Uterus (tissue), 4 donors: ENCODE measurements at places on chromosomes 2 and 18. TPM values are rescaled to one million over a fixed set of nuclear protein-coding genes. Genes with fewer than 3 reads are reported as not detected.
A peak's percentile ranks its signal among the peaks of the same experiment; 100 is the strongest.

The NEU4 gene
- total RNA-seq: not detected

The ERMN gene
- total RNA-seq: not detected

DNA sequence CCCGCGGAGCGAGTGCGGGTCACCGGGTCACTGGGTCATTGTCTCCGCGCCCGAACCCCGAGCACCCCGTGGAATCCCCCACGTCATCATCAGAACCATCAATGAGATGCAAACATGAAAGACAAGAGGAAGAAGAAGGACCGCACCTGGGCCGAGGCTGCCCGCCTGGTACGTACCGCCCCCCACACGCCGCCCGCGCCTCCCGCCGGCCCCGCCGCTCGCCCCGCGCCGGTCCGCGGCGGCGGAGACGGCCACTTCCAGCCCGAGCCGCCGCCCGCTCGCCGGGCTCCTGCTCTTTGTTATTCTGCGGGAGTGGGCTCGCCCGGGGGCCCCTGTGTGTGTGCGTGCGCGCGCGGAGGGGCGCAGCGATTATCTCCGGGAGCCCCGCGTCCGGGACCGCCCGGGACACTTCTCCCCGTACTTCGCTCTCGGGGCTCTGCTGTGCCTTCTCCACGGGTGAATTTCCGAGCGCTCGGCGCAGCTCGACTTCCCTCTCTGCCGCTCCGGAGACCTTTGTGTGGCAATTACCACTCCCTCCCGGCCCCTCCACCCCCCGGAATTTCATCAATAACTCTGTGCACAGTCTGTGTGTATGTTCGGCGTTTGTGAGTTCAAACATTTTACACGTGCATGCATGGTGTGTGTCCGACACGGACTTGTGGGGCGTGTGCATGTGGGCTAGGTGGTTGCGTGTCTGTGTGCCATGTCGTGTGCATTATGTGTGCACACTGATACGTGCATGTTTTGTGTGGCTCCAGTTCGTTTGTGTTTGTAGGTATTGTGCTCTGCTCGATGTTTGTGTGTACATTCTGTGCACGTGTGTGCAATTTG lies 714 bp downstream of the ASXL3 start:
- H3K4me3 ChIP-seq: peak overlapping the region; percentile 68

DNA sequence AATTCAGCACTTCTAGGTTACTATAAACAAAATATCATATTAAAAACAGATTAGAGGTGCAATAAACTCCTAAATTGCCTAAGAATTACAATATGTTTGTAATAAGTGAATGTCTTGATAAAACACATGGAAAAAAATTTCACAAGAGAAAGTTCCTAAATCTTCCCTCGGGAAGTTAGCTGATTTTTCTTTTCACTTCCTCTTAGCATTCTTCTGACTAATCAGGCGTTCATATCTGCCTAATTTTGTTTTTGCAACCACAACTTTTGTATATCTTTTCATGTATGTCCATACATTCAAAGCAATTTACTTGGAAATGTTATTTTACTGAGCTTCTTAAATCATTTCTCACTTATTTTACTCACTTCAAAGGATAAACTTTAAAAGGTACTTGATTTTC lies 88.5 kb downstream of the RTTN start:
- H3K27ac ChIP-seq: no peak overlapping the region
- no peak for DNase-seq
- H3K4me3 ChIP-seq: no peak overlapping the region
- no peaks in the 10 kb centered on the region for H3K36me3 ChIP-seq

GRCh38 chr18:44579028-44579702 lies 101.5 kb upstream of the SETBP1 start:
- H3K36me3 ChIP-seq: no peaks in the 10 kb centered on the region
- H3K27me3 ChIP-seq: no peaks in the 10 kb centered on the region
- H3K27ac ChIP-seq: no peak overlapping the region
- DNase-seq: no peak
- no peak overlapping the region for H3K4me3 ChIP-seq
- no peaks in the 10 kb centered on the region for H3K4me1 ChIP-seq

GRCh38 chr2:196384729-196385128 lies 213.4 kb upstream of the STK17B start:
- H3K4me3 ChIP-seq: no peak overlapping the region
- no peaks in the 10 kb centered on the region for H3K36me3 ChIP-seq
- H3K27ac ChIP-seq: no peak overlapping the region

DNA sequence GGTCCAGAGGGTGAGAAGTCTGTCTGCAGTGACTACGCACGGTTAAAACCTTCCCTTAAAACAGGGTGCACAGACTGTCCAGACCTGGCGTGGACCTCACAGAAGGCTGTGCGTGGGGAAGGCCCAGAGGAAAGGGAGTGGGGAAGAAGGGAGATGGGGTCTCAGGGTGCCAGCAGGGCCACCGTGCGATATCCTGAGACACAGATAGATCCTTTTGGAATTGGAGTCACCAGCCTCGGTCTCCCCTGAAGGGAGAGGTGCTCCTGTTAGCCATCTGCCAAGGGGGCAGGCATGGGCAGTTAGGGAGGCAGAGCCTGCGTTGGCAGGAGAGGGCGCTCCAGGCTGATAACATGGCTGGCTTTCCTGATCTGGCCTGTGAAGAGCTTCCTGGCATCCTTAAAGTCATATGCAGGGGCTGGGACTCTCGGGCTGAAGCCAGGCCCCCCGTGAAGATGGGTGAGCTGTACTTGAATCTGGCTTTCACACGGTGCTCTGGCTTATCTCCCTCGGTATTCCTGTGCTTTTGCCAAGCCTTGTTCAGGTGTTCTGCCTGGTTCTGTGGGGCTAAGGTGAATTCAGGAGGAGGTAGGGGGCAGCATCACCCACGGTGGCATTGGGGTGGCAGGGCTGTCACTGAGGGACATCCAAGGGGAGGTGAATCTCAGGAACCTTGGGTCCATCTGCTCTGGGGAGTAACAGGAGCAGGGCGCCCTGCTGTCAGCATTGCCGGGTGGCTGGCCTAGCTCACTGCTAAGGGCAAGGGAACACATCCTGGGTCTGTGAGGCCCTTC lies 107.2 kb upstream of the SMAD2 start:
- no peaks in the 10 kb centered on the region for H3K36me3 ChIP-seq
- H3K4me3 ChIP-seq: no peak overlapping the region
- peak; percentile 14 for DNase-seq
- H3K4me1 ChIP-seq: no peaks in the 10 kb centered on the region
- H3K27ac ChIP-seq: no peak overlapping the region
- H3K27me3 ChIP-seq: no peaks in the 10 kb centered on the region

- no peaks in the 10 kb centered on the region for H3K27me3 ChIP-seq
- H3K36me3 ChIP-seq: no peaks in the 10 kb centered on the region
- no peak overlapping the region for H3K4me3 ChIP-seq
- no peaks in the 10 kb centered on the region for H3K4me1 ChIP-seq
These were observed 78.6 kb downstream of the VWA3B start for GRCh38 chr2:98165516-98166071.

- no peak for DNase-seq
- H3K4me3 ChIP-seq: no peak overlapping the region
- peak overlapping the region; percentile 28 for H3K27ac ChIP-seq
- H3K27me3 ChIP-seq: no peaks in the 10 kb centered on the region
- no peaks in the 10 kb centered on the region for H3K4me1 ChIP-seq
These were observed 161.2 kb upstream of the EPAS1 start for GRCh38 chr2:46135958-46136357.

DNA sequence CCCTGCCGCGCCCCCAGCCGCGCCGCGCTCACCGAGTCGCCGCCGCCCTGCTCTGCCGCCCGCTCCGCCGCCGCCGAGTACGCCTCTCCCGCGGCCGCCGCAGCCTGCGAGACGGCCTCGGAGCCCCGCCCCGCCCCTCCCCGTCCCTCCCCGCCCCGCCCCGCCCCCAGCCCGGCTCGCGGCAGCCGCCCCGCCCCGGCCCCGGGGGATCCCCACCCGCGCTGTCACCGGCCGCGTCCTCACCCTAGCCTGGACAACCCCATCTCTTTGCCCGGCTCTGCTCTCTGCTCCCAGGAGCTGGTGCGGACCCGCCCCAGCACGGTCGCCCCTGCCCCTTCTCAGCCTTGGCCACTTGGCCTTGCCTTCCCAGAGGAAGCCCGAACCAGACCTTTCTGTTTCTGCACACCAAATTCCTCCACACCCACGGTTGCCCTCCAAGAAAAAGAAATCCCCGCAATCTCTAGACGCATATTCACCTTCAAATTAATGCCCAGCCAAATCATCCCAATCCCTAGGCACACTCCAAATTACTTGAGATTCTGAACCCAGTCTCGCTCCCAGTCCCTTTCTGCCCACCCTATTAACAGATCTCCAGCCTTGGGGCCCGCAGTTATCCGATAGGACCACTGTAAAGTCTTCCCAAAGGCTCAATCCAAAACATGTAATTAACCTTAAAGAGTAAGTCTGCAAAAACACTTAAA lies at the start of gene CYRIA:
Gene CYRIA, minus strand, starts transcription at position 87 of the 701 bp plus-strand sequence. CDS start 77,715 bp downstream, outside the sequence.
- H3K4me3 ChIP-seq: peak within 1 kb of the TSS; percentile 59
- H3K27me3 ChIP-seq: no peaks in the 10 kb centered on the region
- peaks cover 5% of the 10 kb centered on the region for H3K4me1 ChIP-seq

DNA sequence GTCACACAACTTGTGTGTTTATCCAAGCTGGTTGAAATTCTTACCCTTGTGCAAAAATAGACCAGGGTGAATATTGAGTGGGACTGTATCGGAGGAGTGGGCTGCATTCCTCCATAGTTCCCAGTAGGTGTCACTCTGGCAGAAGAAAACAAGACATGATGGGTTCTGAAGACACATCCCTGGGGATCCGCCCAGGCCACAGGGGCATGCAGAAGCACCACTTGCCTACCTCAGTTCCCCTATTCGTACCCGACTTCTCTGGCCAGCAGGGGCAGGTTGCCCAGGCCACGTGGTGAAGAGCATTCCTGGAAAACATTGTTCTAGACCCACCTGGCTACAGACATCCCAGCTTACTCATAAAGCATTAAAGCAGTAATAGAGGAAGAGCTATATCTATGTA lies 168.2 kb downstream of the FAM210A start:
- H3K4me1 ChIP-seq: peaks cover 9% of the 10 kb centered on the region
- no peak overlapping the region for H3K4me3 ChIP-seq
- H3K27ac ChIP-seq: no peak overlapping the region
- H3K36me3 ChIP-seq: no peaks in the 10 kb centered on the region
- no peaks in the 10 kb centered on the region for H3K27me3 ChIP-seq
